ENCODE measurements at places on chromosomes 7 and 10. TPM values are rescaled to one million over a fixed set of nuclear protein-coding genes. Genes with fewer than 3 reads are reported as not detected.
A peak's percentile ranks its signal among the peaks of the same experiment; 100 is the strongest.

Gene STEAP1
- total RNA-seq = 2.0 TPM

GRCh38 chr7:1987084-1987535 is 245.6 kb downstream of the MAD1L1 start:
- H3K27ac ChIP-seq = peak overlapping the region; percentile 90
- H3K4me3 ChIP-seq = peak overlapping the region; percentile 32
- H3K27me3 ChIP-seq = no peaks in the 10 kb centered on the region
- H3K4me1 ChIP-seq = peaks cover 14% of the 10 kb centered on the region
- peaks cover 12% of the 10 kb centered on the region for H3K36me3 ChIP-seq

DNA sequence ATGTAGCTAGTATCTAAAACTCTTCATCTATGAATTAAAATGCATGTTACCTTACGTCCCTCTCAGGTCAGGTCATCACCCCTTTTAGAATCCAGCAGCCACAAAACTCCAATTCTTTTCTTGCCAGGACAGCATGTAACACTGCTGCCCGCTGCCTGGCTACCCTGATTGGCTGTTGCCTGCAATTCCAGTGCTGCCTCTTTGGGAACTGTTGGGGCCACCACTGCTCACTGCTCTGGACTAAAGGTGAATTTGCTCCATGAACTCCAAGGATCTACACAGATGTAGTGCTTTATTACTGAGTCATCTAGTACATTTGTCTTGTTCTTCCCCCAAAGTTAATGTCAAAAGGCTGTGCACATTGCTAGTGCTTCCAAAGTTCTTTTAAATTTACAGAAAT is 40.4 kb downstream of the SCIN start:
- H3K27ac ChIP-seq = no peak overlapping the region
- no peaks in the 10 kb centered on the region for H3K4me1 ChIP-seq
- no peak for DNase-seq
- H3K36me3 ChIP-seq = no peaks in the 10 kb centered on the region
- H3K4me3 ChIP-seq = no peak overlapping the region

DNA sequence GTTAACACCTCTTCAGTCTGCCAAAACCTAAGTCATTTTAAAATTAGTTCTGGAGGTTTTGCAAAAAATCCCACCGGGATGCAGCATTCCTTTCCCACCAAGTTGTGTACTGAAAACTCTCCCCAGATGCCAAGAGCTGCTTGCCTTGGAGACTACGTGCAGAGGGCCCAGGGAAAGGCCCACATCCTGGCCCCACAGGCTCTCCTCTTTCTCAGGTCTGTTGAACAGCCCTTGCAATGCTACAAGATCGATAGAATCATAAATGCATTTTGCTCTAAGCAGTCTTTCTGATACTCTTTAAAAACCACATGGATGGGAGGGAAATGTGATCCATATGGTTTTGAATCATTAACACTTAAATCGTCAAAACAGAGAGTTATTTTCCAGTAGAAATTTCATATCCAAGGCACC is 126.7 kb upstream of the ZMIZ1 start:
- H3K4me1 ChIP-seq = peaks cover 5% of the 10 kb centered on the region
- no peaks in the 10 kb centered on the region for H3K36me3 ChIP-seq
- H3K4me3 ChIP-seq = no peak overlapping the region
- no peak for DNase-seq
- H3K27ac ChIP-seq = no peak overlapping the region

DNA sequence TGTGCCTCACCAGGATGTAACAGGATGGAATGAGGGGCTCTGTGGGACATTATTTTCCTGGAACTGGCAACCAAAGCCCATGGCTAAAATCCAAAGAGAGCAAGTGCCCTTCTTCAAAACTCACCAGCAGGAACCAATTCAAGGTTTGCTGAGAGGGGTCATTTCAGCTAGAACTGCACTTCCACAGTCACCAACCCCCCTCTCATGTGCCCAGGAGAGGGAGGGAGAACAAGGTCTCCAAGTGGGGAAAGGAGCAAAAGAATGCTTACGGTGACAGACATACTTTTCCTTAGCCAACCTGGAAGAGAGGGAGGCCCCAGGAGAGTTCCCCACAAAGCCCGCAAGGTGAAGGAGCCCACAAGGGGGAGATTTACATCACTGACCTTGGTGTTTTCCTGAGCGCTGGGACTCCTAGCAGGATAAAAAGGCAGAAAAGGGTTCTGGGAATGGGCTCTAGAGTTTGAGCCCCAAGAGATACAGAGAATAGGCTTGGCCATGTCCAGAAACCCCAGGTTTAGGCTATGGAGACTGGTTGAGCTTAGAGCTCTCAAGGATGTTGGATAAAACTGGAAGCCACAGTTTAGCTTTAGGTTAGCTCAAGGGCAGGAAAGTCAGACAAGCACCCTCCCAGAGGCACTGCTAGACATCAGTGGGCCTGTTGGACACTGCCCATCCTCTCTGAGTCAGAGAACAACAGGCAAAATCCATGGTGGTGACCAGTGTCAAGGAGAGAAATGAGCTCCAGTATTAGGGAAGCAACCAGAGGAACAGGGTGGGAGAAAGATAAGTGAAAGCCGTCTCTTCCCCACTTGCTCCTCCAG is 63.9 kb upstream of the GHITM start:
- DNase-seq = no peak
- H3K36me3 ChIP-seq = no peaks in the 10 kb centered on the region
- H3K4me1 ChIP-seq = peaks cover 3% of the 10 kb centered on the region

DNA sequence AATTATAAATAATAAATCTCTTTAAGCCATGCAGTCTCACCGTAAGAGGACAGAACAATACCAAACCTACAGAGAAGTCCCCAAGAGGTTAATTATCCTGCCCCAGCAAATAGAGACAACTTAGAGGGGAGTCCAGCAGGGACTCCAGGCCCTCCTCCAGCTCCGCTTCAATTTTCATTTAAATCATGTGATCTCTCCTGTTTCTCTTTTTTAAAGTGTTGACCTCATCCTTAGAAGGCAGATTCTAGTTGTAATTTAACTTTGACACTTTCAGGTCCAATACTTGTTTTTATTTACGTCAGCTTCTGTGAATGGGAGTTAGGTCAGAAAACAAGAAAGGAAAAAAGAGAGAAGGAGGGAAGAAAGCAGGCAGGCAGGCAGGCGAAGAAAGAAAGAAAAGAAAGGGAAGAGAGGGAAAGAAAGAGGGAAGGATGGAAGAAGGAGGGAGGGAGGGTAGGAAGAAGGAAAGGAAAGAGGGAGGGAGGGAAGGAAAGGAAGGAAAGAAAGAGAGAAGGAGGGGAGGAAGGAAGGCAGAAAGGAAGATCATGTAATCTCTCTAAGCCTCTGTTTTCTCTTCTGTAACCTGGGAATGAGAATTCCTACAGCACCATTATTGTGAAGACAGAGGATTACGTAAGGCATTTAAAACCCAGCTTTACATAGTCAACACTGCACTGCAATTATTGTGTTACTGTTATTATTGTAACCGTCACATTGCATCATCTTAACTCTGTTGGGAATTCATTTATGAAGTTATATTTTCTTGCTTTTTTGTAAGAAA is 227.7 kb downstream of the SKIDA1 start:
- no peak overlapping the region for H3K27ac ChIP-seq
- peaks cover 15% of the 10 kb centered on the region for H3K27me3 ChIP-seq
- no peak overlapping the region for H3K4me3 ChIP-seq
- H3K4me1 ChIP-seq = peaks cover 2% of the 10 kb centered on the region
- no peaks in the 10 kb centered on the region for H3K36me3 ChIP-seq

DNA sequence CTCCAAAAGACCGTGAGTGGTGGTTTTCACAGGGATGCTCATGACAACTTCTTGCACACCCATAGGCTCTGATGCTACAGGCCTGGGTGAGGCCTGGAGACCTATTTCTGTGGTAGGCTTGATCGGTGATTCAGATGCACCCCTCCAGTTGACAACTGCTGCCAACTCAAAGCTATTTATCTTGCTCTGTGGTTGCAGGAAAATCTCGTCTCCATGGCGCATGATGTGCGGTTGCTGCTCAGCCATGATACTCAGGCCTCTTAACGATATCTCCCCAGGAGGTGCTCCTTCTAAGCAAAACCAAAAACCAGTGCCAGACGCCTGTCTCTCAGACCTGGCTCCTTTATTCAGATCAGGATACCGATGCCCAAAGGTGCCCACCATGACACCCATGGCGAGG is 31.4 kb downstream of the C10orf90 start:
- no peak for DNase-seq
- H3K27ac ChIP-seq = no peak overlapping the region
- H3K27me3 ChIP-seq = no peaks in the 10 kb centered on the region
- no peak overlapping the region for H3K4me3 ChIP-seq
- no peaks in the 10 kb centered on the region for H3K36me3 ChIP-seq

DNA sequence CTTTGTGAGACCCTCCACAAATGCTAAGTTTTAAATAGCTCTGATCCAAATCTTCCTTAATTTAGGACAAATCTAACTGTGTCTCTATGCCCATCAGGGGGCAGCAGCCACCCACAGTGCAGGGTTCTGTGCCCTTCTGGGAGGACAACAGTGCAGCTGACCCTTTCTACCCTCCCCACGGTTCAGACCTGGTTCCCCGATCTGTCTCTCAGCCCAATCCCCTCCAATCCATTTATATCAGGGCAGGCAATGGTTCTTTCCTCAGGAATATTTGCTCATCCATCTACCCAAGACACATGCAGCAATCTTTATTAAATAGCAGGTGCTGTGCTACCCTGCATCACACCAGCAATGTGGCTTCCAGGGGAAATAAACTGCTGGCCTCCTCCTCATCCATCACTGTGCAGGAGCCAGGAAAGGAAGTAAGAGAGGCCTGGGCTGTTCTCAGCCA is 4.0 kb upstream of the RBM28 start:
- H3K27me3 ChIP-seq = peaks cover 22% of the 10 kb centered on the region
- peaks cover 2% of the 10 kb centered on the region for H3K36me3 ChIP-seq
- peaks cover 3% of the 10 kb centered on the region for H3K4me1 ChIP-seq
- no peak overlapping the region for H3K4me3 ChIP-seq

GRCh38 chr10:25029519-25029918 is 13.1 kb downstream of the THNSL1 start:
- peaks cover 10% of the 10 kb centered on the region for H3K36me3 ChIP-seq
- H3K27me3 ChIP-seq = no peaks in the 10 kb centered on the region
- DNase-seq = no peak
- no peaks in the 10 kb centered on the region for H3K4me1 ChIP-seq

- peaks cover 13% of the 10 kb centered on the region for H3K4me1 ChIP-seq
- no peak overlapping the region for H3K27ac ChIP-seq
- no peak for DNase-seq
- H3K36me3 ChIP-seq = peaks cover 21% of the 10 kb centered on the region
- H3K27me3 ChIP-seq = no peaks in the 10 kb centered on the region
- H3K4me3 ChIP-seq = no peak overlapping the region
Observed at GRCh38 chr7:112876877-112877276, 86.7 kb upstream of the TMEM168 start.

DNA sequence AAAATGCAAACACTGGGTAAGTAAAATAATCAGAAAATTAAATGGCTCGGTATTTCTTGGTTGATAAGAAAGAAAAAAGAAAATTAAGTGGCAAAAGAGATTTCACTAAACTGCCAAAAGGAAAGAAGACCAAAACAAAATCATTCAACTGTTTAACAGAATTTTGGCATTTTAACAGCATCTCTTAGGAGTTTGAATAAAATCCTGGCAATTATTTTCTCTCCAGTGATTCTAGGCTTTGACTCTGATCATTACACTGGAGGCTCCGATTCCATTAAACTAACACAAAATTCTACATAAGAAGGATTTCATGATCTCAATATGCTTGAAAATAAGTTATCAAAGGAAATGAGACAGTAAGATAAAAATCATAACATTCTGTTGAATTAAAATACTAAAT is 62.3 kb downstream of the ARHGAP21 start:
- DNase-seq = no peak
- H3K27ac ChIP-seq = no peak overlapping the region
- H3K27me3 ChIP-seq = no peaks in the 10 kb centered on the region
- H3K4me3 ChIP-seq = no peak overlapping the region

- DNase-seq = no peak
- H3K4me1 ChIP-seq = peaks cover 17% of the 10 kb centered on the region
- H3K36me3 ChIP-seq = peaks cover 25% of the 10 kb centered on the region
- no peak overlapping the region for H3K27ac ChIP-seq
- H3K27me3 ChIP-seq = no peaks in the 10 kb centered on the region
Observed at GRCh38 chr7:27756298-27756697, 16.3 kb downstream of the TAX1BP1 start.

Gene GDF2
- not detected for total RNA-seq

DNA sequence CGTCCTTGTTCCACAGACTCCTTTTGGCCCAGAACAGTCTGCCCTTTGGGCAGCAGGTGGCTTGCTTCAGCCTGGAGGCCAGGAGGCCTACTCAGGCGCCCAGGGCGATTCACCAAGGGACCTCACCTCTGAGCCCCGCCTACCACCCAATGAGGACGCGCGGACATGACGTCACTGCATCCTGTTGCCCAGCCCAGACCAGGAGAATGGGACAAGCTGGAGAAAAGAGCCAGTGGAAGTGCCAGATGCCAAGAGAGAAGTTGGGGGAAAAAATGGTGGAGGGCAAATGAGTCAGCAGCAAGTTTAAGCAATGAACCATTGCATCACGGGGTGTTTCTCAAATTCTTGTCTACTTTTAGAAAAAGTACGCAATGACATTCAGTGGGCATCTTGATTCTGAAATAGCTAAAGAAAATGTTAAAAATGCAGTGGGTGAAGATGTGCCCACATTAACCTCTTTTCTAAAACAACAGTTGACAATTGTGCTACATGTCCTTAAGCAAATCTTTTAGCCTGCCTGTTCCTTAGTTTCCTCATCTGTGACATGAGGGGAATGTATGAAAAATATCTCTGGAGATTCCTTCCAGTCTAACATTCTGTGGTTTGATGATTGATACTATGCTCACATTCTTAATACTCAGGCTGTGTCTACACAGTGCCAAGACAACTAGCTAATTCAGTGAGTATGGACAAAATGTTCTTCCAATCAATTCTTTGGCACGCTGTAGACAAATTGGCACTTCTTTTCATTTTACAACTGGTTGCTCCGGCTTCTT is 23.9 kb upstream of the LEP start:
- H3K4me1 ChIP-seq = no peaks in the 10 kb centered on the region
- no peak for DNase-seq
- H3K27ac ChIP-seq = no peak overlapping the region
- no peaks in the 10 kb centered on the region for H3K27me3 ChIP-seq
- H3K4me3 ChIP-seq = no peak overlapping the region

GRCh38 chr10:116098411-116099022 is 174.5 kb downstream of the GFRA1 start:
- no peak overlapping the region for H3K4me3 ChIP-seq
- DNase-seq = no peak
- H3K4me1 ChIP-seq = no peaks in the 10 kb centered on the region
- H3K36me3 ChIP-seq = no peaks in the 10 kb centered on the region

DNA sequence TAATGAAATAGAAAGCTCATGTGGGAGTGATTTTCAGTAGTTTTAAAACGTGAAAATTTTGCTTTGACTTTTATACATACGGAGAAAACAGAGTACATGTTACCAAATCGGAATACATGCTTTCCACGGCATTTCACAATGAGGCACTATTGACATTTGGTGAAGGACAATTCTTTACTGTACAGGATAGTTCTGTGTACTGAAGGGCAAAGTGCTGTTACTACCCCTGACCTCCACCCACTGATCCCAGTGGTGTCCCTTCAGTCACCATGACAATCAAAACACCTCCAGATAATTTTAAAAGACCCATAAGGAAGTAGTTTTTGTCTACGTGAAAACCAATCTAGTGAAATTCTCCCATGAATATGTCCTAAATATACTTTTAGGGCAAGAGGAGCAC is 33.1 kb upstream of the ANK3 start:
- peaks cover 3% of the 10 kb centered on the region for H3K27me3 ChIP-seq
- H3K4me1 ChIP-seq = no peaks in the 10 kb centered on the region
- DNase-seq = no peak
- no peak overlapping the region for H3K4me3 ChIP-seq
- no peaks in the 10 kb centered on the region for H3K36me3 ChIP-seq
- no peak overlapping the region for H3K27ac ChIP-seq

Gene TUBAL3
- not detected for total RNA-seq

Data from activated naive CD8-positive, alpha-beta T cell treated with anti-CD3 and anti-CD28 coated beads for 36 hours (primary cell).